ENCODE measurements at places on chromosomes 3 and 15. TPM values are rescaled to one million over a fixed set of nuclear protein-coding genes. Genes with fewer than 3 reads are reported as not detected.

- no peak for DNase-seq
Measured at GRCh38 chr3:166554023-166554422, 716.8 kb upstream of the BCHE start.

DNA sequence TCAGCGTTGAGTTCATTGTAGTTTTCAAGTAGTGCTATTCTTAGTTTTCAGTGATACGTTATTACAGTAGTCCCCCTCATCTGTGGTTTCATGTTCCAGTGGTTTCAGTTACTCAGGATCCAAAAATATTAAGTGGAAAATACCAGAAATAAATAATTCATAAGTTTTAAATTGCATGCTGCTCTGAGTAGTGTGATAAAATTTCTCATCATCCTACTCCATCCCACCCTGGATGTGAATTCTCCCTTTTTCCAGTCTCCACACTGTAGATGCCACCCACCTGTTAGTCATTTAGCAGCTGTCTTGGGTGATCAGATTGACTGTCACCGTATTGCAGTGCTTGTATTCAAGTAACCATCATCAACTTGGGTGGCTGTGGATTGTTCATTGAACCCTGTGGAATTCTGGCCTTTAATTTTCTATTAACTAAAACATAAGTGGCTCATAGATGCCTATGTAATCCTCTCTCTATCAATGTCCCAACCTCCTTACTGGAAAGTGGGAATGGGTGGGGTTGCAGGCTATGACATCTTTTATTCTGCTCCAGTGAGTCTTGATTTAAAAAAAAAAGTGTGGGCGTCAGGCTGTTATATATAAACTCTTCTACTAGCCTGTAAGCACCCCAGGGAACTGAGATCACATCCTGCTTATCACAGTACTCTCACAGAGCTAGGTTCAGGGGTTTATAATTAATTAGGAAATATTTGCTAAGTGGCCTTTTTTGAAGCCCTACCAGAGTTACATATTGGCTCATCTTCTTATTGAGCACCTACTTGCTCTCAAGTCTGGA lies 97.5 kb downstream of the CFAP20DC start:
- DNase-seq: no peak

GRCh38 chr3:23501201-23501802 lies 298.2 kb downstream of the UBE2E2 start:
- DNase-seq: no peak

The NOX5 gene
- not detected for total RNA-seq

GRCh38 chr3:127688416-127689265 lies 15.9 kb downstream of the ABTB1 start:
- DNase-seq: no peak

DNA sequence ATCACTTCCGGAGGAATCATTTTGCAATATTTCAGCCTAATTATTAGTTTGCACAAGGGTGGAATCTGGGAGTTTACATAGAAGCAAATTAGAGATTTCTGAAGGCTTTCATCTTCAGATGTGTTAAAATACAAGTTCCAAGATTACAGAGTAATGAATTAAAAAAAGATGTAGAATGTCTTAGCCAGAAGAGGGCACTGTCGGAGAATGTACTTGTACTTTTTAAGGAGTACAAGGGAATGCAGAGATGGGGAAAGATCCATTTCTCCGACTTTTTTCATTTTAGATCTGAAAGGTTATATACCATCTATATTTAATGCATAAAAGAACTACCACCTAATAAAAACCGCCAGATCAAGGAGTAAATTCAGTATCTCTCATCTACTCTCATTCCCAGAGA lies 43.1 kb upstream of the WDR5B start:
- DNase-seq: no peak

DNA sequence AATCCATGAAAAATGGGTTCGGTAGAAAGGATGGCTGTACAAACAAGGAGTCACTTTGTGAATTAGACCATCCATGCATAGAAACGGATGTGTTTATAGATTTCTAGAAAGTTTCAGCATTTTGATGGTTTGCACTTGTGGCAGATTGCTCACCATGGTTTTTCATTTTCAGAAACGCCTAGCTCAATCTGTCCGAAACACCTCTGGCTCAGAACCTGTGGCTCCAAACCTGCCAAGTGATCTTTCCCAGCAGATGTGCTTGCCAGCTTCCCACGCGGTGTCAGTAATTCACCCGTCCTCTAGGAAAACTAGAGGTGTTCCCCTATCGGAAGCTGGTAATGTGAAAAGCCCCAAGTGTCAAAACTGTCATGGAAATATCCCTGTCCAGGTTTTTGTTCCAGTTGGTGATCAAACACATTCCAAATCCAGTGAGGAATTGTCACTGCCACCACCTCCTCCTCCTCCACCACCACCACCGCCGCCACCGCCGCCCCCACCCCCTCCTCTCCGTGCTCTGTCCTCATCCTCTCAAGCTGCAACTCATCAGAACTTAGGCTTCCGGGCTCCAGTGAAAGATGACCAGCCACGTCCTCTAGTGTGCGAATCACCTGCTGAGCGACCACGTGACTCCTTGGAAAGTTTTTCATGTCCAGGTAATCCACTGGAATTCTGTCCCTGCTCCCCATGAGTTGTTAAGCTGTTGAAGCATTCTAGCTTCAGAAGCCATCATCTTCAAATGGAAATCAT lies 21.2 kb downstream of the WHAMM start:
- no peak for DNase-seq

GRCh38 chr15:88467073-88467934 lies at the start of the genes MRPL46 and MRPS11:
Gene MRPL46 (minus strand): TSS chr15:88467388. CDS start chr15:88467377, 11 bp downstream.
Gene MRPS11 (plus strand): TSS chr15:88467708. CDS start chr15:88467718, 10 bp downstream.
- peak; percentile 72 for DNase-seq
